Forelimb muscle (tissue), 1 donor: ENCODE measurements at places on chromosomes 6 and 20.

GRCh38 chr6:11912420-11912819 is 99.7 kb upstream of the HIVEP1 start:
- DNase-seq = no peak

- no peak for DNase-seq
Measured at GRCh38 chr20:37899105-37900045, 3.6 kb upstream of the VSTM2L start.

- DNase-seq = no peak
Measured at GRCh38 chr6:9564021-9564420, 850.9 kb downstream of the TFAP2A start.

DNA sequence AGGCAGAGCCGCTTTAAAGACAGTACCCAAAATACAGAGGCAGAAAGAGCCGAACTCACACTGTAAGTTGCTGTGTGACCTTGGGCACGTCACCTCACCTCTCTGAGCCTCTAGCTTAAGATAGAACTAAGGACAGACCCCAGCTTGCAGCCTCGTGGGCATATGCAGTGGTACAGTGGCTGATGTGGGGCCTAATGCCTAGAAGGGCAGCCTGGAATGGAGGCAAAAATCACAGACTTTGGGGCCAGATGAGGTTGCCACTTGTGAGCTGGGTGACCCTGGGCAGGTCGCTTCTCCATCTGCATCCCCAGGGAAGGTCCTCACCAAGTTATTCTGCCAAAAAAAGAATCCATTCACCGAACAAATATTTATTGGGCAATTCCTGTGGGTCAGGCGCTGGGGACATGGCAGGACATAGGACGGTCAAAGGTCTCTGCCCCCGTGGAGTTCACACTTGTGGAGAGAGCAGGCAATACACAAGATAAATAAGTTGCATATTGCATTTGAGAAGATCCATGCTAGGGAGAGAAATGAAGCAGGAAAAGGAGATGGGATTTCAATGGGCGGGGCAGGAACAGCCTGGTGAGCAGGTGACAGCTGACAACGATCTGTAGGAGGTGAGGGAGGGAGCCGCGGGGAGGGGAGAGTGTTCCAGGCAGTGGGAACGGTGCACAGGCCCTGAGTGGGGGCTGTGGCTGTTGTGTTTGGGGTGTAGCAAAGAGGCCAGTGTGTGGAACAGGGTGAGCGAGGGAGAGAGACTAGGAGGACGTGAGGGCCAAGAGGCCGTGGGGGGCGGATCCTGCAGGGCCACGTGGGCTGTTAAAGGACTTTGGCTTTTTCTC is 115.2 kb downstream of the CEBPB start:
- no peak for DNase-seq

DNA sequence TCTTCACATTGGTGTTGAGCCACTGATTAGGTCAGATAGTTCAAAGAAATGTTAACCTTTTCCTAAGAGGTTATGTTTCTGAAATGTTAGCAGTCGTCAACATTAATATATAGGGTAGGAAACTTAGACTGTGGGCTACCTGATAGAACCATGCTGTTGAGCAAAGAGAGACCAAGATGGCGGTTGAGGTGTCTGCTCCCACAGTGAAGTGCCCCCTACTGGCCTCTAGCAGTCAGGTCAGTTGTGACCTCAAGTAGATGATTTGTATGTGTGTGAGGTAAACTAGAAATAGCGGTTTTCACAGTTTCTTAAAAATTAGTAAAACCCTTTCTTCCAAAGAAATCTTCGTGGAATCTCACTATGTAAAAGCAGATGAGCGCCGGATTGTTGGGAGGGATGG is 40.3 kb downstream of the MTHFD1L start:
- no peak for DNase-seq

DNA sequence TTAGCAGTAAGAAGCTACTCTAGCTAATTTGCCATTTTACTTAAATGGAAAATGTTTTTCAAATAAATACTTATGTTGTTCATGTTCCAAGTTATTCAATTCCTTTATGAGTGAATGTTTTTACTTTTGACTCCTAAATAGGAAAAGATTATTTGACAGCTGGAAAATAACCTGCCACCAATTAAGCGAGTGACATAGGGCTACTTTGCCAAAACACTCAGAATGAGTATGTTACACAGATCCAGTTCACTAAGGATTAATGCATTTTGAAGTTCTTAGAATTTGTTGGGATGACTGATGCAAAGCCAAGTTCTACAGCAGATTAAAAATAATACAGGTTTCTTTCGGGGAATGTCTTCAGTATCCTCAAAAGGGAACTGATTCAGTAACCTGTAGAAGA is 144.4 kb downstream of the ADGRG6 start:
- DNase-seq = no peak

DNA sequence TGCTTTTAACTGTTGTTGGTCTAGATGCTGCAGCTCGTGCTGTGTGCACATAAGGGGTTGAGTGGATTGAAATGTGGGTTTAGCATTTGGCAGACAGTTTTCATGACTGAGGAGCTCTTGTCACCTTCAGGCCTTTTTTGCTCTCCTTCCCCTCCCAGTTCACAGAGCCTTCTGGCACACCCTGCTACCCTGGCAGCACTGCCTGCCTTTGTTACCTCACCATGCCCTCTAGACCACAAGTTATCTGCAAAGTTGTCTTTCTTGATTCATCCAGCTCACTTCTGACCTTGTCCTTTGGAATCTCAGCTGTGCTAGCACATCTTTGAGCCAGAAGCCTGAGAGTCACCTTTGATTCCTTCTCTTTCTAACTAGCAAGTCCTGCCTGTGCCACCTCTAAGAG is 348.9 kb upstream of the ZFP64 start:
- DNase-seq = no peak

DNA sequence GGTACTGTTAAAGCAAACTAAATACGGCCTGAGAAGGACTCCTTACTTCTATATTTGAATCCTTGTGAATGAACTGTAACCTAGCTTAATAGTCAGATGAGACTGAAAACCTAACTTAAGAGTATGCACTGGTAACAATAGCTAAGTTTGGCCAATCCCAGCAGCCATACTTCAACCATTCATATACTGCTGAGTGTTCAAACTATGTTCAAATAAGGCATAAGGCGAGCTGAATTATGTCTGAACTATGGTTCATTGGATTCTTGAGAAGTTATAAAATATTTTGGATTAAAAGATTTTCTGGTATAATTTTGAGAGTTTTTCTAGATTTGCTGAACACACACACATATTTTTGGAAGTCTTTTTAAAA is 2.2 kb downstream of the SMPDL3A start:
- no peak for DNase-seq

DNA sequence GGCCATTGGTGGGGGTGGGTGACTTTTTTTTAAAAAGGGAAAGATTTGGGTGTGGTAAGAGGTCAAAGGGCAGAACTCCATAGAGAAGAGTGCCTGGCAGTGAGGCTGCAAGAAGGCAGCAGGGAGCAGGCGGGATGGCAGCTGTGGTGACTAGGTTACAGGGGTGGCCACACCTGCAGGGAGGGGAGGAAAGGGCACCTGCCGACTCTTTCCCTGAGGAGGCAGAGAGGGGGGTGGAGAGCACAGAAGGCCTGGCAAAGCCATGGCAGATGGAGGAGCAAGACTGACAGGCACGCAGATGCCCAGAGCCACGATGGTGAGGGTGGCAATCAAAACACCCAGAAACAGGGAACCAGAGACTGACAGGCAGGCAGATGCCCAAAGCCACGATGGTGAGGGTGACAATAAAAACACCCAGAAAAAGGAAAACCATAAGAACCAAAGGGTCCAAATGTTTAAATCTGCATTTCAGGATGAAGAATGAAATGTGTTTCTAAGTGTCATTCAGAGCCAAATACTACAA is 19.3 kb downstream of the CST7 start:
- no peak for DNase-seq

DNA sequence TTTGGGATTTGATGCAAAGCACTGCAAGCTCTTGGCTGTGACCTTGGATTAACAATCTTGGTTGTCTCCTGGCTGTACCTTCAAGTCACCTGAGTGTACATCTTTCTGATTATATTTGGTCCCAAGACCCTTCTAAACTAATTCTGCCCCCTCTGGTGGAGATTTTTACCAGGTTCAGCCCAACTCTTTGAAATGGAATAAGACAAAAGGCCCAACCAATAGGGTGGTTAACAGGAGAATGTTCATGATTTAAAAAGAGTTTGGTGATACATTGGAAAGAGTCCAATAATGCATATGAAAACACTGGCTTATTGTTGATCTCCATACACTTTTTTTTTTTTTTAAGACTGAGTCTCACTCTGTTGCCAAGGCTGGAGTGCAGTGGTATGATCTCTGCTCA is 77.5 kb upstream of the CD83 start:
- no peak for DNase-seq

DNA sequence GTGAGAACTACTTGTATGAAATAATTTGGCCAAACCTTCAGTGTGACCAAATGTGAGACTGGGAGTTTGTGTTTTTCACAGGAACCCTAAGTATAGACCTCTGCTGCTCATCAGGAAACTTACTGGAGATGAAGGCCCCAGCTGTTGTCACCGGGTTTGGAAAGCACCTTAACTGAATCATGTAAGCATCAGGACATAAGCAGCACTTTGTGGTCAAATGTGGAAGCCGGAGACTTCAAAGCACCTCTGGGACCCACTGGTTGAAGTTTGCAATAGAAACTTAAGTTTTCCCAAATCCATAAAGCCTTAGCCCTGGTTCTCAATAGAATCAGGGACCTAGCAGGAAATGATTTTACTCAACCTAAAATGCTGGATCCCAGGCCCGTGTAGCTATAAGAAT is 14.3 kb downstream of the TTPAL start:
- DNase-seq = no peak

DNA sequence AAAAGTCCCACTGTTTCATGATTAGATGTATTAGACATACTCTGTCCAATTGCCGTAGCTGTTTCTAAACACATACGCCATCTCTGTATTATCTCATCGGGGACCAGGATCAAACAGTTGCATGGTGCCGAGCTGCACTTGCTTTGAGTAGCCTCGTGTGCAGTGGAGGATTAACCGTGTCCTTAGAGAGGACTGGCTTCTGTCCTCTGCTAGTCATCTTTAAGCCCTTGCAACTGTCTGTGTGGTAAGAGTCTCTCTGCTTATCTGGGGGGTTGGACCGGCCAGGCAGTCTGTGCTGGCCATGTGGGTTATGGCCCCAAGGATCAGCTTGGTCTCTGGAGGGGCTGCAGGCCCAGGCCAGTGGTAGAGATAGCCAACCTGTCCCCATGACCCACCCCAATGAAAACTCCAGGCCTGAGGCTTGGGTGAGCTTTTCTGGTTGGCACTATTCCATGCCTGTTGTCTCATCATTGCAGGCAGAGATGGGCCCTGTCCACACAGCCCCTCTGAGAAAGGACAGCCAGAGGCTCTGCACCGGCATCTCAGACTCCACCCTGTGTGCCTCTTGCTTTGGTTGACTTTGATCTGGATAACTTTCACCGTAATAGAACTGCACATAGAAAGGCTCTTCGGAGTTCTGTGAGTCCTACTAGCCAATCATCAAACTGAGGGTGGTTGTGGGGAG is 137.3 kb upstream of the SNX9 start:
- no peak for DNase-seq

GRCh38 chr20:8305449-8305978 is 173.4 kb downstream of the PLCB1 start:
- peak; percentile 8 for DNase-seq

DNA sequence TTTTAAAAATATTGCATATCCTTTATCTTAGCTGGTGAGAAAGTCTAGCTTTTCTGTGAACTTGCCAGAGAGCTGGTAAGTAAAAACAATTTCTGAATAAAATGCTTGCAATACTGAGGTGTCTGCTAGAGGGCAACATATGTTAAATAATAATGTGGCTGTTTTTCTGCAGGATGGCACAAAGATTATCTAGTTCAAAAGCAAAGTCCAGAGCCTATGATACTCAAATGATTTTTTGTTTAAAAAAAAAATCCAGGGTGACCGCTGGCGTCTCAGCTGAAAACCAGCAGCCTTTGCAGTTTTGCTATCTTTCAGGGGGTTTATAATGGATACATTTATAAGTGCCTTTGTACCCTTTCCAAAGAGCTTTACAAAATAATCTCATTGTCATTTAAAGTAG is 194.9 kb downstream of the PHACTR1 start:
- DNase-seq = no peak

DNA sequence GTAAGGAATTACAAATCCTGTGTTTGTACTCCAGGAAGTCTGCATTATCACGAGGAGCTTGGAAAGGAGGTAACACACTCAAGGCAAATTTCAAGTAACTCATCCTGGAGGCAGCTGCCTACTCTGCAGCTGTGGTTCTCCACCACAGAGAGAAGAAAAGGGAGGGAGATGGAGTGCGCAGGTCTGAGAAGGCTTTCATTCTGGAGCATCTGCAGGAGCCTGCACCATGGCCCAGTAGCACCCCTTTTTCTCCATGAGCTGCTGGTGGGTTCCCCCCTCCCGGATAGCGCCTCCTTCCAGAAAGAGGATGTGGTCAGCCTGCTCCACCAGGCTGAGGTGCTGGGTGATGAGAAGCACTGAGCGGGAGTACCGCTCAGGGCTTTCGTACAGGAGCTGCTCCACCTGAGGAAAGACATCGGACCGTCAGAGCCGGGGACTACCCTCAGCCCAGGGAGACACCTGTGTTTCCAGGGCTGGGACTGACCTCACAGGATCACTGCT is 1.6 kb upstream of the PSMB8 start:
- no peak for DNase-seq

GRCh38 chr6:45535933-45536332 is 158.2 kb upstream of the SUPT3H start:
- no peak for DNase-seq

- no peak for DNase-seq
Measured at GRCh38 chr6:96725296-96725695, 112.0 kb downstream of the GPR63 start.

- DNase-seq = no peak
Measured at GRCh38 chr20:57612436-57612835, 7.8 kb downstream of the ZBP1 start.

DNA sequence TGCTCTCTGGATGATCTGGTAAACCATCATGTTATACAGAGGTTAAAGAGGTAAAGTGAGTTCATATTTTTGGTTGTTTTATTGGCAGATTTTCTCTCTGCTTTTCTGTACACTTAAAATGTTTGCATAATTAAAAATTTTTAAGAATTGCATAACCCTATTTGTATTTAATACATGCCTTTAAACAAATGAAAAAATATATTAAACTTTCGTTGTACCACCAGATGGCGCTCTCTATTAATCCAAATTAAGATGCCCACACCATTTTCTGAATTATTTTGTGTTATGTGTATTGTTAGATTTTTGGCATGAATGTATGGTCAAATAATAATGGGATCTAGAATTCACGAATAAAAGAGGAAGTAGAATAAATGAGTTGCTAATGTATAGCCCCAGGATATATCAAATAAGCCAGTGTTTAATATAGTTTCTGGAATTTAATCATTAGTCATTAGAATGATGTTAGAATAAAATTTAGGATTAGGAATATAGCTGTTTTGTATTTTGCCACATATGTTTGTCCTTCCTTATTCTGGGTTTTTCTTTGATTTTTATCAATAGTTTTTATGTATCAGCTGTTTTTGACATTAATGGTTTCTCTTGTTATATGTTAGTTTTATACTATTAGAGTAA is 38.9 kb downstream of the SMAP1 start:
- no peak for DNase-seq

GRCh38 chr6:160030103-160030502 is 61.2 kb downstream of the IGF2R start:
- peak; percentile 78 for DNase-seq
